Stimulated activated CD4-positive, alpha-beta T cell treated with anti-CD3 and anti-CD28 coated beads, Interleukin-1b, Interleukin-23, amount 100 ng/mL, for 48 hours (primary cell): ENCODE measurements at places on chromosomes 4 and X.

GRCh38 chr4:888029-888428 lies 44.1 kb downstream of the GAK start:
- DNase-seq, result no peak

DNA sequence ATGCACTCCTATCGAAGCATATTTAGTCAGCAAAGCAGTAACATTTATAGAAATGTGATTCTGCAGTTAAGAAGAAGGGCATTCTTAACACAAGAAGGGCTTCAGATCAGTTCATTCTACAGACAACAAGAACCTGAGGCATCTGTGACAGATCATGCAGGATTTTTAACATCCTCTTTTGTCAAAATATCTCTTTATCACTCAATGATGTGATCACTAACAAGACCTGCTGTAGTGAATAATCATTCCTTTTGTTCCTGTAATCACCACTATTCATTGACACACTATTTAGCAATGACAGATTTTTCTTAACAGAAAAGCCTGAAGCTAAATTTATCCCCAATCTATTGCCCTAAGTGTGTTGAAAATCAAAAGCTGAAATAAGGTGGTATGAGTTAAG lies 47.8 kb upstream of the ARHGAP24 start:
- DNase-seq, result no peak

DNA sequence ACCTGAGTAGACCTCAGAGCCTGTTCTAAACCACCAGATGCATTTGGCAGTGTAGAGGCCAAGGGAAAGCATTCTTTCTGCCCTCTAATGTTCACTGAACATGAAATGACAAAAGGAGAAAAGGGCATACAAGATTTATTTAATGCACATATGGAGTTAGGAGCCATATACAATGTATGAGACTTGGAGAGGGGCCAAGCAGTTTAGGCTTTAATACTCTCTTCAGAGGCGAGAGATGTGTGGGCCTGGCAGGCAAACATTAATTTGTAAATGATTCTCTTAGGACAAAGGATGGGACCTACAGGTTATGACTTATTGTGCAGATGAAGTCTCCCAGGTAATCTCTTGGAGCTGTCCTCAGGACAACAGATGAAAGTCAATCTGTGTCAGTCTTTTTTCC lies 631.9 kb downstream of the ADGRL3 start:
- DNase-seq, result no peak

DNA sequence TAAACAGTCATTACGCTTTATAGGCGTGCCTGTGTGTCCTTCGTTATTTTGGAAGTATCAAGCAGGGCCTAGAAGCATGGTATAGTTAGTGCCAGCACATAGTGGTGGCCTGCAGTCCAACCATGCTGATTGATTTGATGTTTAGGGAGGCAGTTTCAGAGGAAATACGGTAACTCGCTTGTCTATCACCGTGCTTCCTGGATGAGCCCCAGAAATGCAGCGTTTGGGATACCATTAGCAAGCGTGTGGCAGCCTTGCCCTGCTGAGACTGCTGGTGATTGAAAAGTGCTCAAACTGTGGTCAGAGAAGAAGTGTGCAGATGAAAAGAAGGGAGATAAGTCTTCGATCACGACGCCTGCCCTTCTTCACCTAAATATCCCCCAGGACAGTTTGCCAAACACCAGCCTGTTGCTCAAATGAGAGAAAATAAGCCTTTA lies 158.4 kb downstream of the CHIC2 start:
- DNase-seq, result no peak

- DNase-seq, result no peak
Observed at GRCh38 chrX:104618106-104618895, 52.3 kb downstream of the IL1RAPL2 start.

DNA sequence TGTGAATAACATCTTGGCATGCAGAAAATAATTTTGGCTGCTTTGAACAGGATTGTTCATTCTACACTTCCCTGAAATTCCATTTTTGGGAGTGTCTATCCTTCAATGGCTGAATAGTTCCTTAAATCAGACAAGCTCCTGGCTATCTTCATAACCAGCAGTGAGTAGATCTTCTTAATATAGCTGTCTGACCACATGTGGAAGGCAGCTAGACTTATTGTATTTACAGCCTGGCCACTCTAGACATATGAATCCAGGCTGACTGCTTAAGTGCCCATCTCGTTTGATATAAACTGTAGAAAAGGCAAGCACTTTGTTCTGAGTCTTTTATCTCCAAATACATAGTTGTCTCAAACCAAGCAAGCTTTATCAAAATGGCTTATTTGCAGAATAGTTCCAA lies 40.0 kb downstream of the PWWP3B start:
- no peak for DNase-seq

GRCh38 chr4:156875704-156876103 lies 95.9 kb downstream of the PDGFC start:
- DNase-seq, result no peak

DNA sequence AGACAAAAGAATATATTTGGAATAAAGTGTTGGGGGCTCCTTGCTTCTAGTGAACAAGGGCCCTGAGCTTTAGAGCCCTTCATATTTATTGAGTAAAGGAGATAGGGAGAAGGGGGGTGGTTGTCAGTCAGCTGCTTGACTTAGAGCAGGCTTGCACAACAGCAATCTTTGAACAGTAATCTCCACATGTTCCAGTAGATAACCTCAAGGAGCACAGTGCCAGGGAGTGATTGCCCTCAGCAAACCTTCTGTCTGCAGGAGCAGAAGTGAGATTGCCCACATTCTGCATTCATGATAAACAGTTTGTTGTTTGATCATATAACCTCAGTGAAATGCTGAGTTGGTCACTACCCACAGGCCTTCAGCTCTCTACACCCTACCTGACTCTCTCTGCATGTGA lies 205.8 kb upstream of the CXCL13 start:
- no peak for DNase-seq

DNA sequence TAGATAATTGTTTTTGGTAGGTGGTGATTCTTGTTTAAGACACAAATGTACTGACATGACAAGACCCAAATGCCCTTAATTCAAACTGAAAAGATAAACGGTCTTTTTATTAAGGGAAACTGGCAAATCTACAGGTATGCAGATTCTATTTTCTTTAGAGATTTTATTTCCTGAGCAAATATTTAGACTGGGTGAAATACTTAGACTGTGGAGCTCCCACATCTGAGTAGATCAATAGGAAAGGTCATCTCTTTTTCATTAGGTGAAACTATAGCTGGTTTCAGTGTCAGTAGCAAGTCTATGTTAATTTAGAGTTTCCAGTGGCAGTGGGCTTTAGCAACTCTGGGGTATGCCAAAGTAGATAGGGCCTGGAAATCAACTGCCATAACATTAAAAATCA lies 446.7 kb downstream of the FSTL5 start:
- DNase-seq, result no peak

- no peak for DNase-seq
Observed at GRCh38 chr4:141109983-141110382, 23.3 kb downstream of the RNF150 start.

DNA sequence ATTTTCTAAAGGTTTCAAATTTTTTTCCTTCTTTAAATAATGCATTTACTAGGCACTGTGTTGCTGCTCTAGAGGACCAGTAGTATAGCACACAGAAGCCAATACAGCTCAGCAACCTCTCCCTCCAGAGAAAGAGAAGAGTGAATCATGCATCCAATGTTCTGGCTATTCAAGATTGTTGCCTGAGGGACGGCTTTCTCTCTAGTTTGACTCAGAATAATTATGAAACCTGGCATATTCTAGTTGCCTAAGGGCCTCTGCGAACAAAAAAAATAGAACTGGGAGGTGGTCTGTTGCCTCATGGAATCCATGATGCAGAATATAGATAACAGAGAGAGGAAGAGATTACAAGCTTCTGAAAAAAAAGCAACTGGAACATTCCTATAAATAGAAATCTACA lies 1233.3 kb upstream of the PABPC4L start:
- DNase-seq, result no peak

GRCh38 chr4:99624141-99624719 lies 33.4 kb downstream of the C4orf54 start:
- peak; percentile 15 for DNase-seq

GRCh38 chr4:10765386-10765785 lies 80.8 kb upstream of the CLNK start:
- no peak for DNase-seq

GRCh38 chrX:109783701-109784079 lies 50.6 kb upstream of the ACSL4 start:
- no peak for DNase-seq

GRCh38 chrX:31708116-31708515 lies 636.3 kb upstream of the FTHL17 start:
- DNase-seq, result no peak

DNA sequence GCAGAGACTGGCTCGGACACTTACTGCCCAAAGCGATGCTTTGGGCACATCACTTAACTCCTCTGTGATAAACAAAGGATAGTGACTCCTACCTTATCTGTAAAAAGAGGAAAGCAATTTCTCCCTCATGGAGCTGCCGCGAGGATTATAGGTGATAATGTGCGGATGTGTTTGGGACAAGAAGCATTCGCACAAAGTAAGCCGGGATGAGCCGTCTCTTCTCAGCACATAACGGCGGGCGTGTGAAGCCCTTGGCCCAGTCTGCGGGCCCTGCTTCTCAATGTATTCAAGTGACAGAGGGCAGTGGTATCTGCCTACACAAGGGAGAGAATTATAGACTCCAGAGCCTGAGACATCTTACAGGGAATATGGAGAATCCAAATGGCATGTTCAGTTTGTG lies 550.3 kb upstream of the CPEB2 start:
- DNase-seq, result no peak

DNA sequence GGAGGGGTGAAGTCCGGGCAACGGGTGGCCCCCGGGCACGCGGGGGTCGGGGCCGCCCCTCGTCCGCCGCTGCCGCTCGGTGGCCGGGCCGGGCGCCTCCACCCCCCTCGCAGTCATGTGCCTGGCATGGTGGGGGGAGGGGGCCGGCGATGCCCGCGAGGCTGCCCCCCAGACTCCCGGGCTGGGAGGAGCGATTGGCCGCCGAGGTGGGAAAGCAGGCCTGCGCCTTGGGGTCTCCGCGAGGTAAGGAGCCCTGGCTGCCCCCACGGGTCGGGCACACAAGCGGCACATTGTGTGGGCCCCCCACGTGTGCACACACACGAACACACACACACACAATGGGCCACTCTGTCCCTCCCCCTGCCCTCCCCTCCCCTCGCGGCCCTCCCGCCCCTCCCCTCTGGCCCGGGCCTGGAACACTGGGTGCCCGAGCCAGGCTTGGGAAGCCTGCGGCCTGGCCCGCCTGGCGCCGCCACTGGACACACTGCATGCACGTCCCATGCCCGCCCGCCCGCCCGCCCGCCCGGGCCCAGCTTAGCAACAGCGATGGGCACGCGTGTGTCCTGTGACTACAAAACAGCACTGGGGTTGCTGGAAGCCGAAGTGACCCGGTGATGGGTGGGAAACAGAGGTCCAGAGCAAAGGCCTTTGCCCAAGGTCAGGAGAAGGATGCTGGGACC lies 1.3 kb downstream of the SLC6A8 start:
- DNase-seq, result no peak

- DNase-seq, result no peak
Observed at GRCh38 chr4:26955241-26955640, 94.6 kb downstream of the STIM2 start.

DNA sequence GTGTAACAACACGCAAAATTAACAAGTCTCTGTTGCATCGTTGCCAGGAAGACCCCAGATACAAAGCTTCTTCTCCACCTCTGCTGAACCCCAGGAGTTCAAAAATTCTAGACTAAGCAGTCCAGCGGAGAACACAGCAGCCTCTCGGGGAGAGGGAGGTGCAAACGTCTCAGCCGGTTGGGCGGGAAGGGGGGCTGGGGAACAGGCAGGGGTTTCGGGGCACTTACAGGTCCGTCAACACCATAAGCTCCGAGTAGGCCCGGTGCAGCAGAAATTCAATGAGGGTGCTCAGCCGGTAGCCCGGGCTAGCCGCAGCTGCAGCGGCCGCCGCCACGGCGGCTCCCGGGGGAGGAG lies 394 bp downstream of the MED14 start:
- peak; percentile 18 for DNase-seq

- DNase-seq, result no peak
Observed at GRCh38 chr4:150224896-150225591, 146.8 kb downstream of the DCLK2 start.

DNA sequence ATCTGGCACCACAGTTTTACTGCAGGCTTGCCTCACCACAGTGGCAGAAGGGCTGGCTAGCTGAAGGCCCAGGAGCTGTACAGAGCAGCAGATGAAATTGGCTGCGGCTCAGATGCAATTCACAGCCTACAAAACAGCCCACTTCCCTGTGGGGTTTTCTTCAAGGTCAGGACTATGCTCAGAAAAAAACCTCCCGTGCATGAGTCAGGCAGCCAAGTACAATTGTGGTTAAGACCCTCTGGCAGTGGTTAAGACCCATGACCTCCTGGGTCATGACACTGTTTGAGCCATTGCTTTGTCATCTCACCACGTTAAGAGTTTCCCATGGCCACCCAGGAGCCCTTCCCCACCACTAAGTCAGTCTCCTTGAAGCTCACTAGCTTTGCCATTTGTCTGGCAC lies 276.3 kb downstream of the HNRNPD start:
- no peak for DNase-seq

DNA sequence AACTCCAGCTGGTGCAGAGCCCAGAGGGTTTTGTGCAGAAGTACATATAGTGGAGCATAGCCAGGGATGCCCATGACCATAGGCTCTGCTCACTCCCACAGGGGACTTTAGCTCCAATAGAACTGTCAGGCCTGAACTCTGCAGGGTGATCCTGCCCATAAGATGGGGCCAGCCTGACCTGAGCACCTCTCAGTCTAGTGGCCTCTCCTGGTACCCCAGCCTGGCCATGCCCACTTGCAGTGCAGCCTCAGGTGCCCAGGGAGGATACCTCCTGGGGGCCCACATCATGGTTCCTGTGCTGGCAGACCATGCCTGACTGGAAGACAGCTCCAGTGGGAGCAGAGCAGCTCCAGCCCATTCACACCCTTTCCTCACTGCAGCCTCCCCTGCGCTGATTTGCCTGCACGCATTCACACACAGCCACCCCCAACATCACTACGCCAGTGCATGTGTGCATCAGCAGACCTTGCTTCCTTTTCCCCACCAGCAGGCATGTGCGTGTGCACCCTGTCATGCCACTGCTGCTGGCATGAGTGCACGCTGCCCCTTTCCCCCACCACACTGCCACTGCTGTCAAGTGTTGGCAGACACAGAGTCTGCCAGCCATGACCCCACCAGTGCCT lies 53.0 kb upstream of the MMAA start:
- no peak for DNase-seq

DNA sequence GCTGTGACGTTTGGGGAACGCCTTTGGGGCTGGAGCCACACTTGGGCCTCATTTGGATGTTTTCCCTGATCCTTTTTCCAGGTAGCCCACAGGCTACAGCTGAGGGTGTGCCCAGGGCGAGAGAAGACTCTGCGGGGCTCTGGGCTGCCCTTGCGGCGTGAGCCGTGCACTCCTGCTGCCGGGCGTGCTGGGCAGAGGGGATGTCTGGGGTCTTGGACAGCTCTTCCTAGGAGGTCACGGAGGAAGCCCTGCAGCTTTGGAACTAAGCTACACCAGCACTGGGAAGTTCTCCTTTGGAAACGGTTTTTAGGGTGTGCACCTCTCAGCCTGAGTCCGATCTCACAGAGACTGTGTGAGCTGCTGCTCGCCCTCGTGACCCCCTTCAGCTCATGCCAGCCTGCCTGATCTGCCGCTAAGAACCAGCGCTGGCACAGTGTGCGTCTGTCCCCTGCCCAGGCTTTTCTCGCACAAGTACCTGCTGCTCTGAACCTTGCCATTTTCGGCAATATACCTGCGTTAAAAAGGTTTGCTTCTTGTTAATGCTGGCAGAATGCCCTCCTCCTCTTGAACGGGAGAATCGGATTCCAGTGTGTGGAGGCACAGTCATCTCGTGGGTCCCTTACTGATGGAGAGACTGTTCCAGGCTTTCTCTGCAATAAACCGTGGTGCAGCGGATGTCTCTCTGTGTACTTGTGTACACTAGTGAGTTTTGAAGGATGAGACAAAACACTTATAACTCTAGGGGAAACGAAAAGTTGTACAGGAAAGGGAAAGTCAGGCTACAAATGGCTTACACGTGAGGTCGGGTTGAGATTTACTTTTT lies 14.3 kb downstream of the MSANTD1 start:
- DNase-seq, result no peak
